Thoracic aorta (tissue), 2 donors: ENCODE measurements at places on chromosomes 3 and 15. TPM values are rescaled to one million over a fixed set of nuclear protein-coding genes. Genes with fewer than 3 reads are reported as not detected.
A peak's percentile ranks its signal among the peaks of the same experiment; 100 is the strongest.

- no peaks in the 10 kb centered on the region for H3K36me3 ChIP-seq
- H3K4me1 ChIP-seq: peaks cover 52% of the 10 kb centered on the region
- H3K4me3 ChIP-seq: no peak overlapping the region
- DNase-seq: no peak
- H3K27ac ChIP-seq: peak overlapping the region; percentile 46
- no peaks in the 10 kb centered on the region for H3K27me3 ChIP-seq
Observed at GRCh38 chr3:134328846-134329245, 45.4 kb downstream of the AMOTL2 start.

Gene NEIL1
- 47.8 TPM for total RNA-seq

Gene ADGRG7
- total RNA-seq: not detected

DNA sequence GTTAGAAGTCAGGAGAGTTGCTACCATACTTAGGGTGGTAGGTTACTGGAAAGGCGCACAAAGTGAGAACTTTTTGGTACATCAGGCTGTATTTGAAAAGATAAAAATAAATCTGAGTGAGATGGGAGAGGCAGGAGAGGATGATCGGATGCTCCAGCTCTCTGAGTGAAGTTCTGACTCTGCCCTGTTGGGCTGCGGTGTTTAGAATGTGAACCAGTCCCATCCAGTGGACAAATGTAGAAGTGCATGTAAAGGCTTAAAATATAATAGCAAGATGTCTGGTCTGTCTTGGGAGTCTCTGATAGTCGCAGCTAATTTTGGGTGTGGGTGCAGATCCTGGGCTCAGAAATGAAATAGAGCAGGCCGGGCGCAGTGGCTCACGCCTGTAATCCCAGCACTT is 30.4 kb downstream of the ACKR2 start:
- no peaks in the 10 kb centered on the region for H3K36me3 ChIP-seq
- H3K27me3 ChIP-seq: no peaks in the 10 kb centered on the region
- peak overlapping the region; percentile 57 for H3K4me3 ChIP-seq
- H3K27ac ChIP-seq: no peak overlapping the region
- H3K4me1 ChIP-seq: peaks cover 32% of the 10 kb centered on the region

DNA sequence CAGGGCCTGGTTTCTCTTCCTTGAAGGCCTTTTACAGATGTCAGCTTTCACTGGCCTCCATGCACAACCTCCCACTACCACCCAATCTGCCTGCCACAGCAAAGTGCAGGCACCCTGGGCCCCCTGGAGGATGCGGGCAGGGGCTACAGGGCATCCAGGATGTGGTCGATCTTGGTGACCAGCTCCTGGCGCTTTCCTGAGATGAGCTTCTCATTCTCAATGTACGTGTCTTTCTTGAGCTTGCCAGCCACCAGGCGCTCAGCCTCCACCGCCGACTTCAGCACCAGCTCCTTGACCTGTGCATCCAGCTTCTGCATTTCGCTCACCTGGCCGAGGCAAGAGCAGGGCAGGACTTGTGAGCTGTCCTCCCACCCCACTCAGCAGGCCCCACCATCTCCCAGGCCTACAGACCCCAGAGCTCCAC is 30.3 kb downstream of the RPN1 start:
- H3K27ac ChIP-seq: no peak overlapping the region
- H3K27me3 ChIP-seq: no peaks in the 10 kb centered on the region
- H3K4me3 ChIP-seq: no peak overlapping the region
- peaks cover 9% of the 10 kb centered on the region for H3K4me1 ChIP-seq

GRCh38 chr3:75395580-75396315 is 268.4 kb upstream of the FRG2C start:
- peak overlapping the region; percentile 54 for H3K4me3 ChIP-seq
- H3K27me3 ChIP-seq: no peaks in the 10 kb centered on the region
- no peaks in the 10 kb centered on the region for H3K36me3 ChIP-seq
- DNase-seq: no peak

DNA sequence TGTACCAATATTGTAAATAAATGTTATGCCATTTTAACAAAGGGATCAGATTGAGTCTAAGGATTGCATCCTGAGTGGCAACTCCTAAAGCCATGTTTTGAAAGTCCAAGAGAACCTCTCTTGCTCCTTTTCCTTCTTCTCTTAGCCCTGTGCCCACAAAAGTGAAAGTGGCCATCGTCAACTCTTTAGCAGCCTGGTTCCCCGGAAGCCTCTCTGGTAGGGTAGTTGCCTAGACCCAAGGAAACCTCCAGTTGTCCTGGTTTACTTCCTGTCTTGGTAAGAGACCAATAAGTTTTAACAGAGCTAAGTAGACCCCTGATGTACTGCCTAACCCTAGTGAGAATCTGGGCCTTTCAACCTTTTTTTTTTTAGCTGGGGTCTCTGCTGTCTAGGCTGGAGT is 10.2 kb upstream of the ITPKA start:
- no peak for DNase-seq
- H3K27ac ChIP-seq: no peak overlapping the region
- H3K4me3 ChIP-seq: no peak overlapping the region

DNA sequence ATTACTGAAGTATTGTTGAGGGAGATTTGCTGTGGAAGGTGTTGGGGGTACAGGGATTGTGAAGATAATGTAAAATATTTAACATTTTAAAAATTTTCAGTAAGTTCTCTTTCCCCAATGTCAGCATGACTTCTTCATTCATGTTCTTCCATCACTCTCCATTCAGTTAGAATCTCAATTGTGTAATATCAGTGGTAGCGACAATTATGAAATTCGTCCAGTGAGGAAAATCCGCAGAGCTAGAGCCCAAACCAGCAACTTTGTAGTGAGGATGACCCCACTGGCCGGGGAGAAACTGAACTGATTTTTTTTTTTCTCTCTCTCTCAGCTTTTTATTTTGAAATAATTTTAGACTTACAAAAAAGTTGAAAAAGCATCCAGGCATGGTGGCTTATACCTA is 171.7 kb downstream of the PGPEP1L start:
- no peak for DNase-seq
- no peaks in the 10 kb centered on the region for H3K4me1 ChIP-seq
